Activated CD8-positive, alpha-beta memory T cell treated with anti-CD3 and anti-CD28 coated beads for 48 hours (primary cell): ENCODE measurements at places on chromosomes 2 and 18.

DNA sequence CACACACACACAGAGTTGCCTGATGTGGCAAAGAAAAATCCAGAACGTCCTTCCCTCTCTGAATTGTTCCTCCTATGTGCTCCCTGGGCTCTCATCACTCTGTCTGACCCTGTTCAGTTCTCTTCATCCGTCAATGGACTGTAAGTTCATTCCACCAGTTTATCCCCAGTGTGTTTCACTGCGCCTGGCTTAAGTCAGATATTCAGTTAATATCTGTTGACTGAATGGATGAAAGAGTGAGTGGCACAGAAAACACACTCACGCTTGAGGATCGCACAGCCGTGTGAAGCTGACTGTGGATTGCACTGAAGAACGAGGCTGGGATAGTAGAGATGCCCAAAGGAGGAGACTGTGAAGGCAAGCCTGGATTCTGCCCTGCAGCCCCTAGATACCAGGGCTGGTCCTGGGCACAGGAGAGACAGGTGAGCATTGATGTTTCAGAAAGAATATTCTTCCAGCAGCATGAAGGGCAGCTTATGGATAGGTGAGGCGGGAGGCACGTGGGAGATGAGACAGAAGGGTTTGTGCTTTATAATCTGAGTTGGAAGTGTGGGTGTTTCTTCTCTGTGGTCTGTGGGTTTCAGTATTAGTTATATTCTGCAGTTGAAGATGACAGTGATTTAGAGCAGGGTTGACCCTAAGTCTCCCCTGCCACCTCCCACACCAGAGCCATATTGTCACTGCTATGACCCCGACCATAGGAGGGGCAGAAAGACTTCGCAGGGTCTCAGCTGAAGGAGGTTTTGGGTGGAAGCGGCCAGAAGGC, 129.9 kb downstream of the SOCS6 start:
- DNase-seq: no peak

GRCh38 chr2:204468746-204469429, 76.4 kb upstream of the PARD3B start:
- DNase-seq: no peak

- DNase-seq: no peak
These were observed 4.5 kb downstream of the RAB31 start for GRCh38 chr18:9712611-9713010.

DNA sequence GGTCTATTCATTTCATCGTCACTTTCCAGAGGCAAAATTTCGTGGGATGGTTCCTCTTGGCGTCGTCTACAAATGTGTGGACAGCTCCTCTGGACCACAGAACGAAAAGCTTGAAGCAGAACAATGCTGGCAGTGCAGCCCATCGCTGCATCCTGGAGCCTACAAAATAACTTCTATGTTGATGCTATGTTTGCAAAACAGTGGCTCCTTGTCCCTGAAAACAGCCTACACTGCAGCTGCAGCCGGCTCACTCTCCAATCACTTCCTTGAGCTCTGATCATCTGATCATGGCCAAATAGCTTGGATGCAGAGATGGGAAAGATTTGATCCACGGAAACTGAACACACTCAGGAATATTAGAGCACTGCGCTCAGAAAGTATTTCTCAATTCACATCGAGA, 60.0 kb downstream of the DOCK10 start:
- DNase-seq: no peak

DNA sequence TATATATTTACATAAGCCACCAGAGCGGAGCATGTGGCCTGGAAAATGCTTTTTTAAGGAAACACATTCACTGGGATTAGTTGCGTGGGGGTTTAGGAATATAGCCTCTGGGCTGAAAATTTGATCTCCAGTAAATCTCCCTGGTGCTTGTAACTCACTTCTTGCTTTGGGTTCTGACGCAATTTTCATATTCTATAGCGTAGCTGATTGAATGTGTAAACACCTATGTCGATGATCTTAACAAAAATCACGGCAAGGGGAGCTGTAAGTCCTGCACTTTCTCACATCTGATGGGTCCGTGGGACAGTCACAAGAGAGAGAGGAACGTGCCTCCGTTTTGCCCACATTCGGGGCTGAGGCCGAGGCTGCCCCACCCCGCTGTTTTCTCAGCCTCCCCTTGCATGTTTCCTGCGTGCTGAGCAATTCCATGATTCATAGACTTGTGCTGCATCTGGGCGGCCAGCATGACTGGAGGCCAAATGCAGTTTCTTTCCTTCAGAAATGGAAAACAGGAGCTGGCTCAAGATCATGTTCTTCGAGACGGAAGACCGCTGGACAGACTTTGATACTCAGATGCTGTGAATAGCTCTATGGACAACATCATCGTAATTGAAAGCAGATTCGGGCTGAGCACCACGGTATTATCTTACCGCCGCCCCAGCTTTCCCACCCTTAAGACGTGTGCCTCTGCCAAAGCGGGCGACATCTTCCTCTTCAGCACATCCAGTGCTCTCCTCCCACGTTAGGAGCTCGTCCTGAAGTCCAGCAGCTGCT, 109.2 kb downstream of the TMEM18 start:
- DNase-seq: no peak

GRCh38 chr18:51361130-51361860, 163.8 kb upstream of the MEX3C start:
- DNase-seq: no peak

DNA sequence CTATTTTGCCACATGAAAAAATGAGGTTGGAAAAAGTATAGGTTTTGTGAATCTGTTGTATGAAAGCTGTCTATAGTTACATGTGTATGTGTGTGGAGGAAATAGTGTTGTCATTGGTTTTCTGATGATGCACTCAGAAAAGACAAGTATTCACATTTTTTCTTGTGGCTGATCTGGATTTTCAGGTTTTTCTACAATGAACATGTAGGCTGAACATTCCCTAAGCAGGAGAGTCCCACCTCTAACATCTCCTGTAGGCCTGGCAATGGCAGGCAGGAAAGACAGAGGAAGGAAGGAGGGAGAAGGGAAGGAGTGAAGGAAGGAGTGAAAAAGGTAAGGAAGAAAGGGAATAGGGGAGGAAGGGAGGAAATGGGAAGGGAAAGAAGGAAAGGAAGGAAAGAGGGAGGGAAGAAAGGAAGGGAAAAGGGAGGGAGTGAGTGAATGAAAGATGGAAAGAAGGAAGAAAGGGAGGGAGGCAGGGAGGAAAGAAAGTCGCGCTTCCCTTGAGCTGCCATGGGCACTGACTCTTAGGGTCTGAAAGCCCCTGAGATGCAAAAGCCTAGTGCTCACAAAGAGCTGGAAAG, 495 bp upstream of the IL36RN start:
- no peak for DNase-seq

- no peak for DNase-seq
These were observed 804.3 kb downstream of the RNF144A start for GRCh38 chr2:7721413-7721995.

DNA sequence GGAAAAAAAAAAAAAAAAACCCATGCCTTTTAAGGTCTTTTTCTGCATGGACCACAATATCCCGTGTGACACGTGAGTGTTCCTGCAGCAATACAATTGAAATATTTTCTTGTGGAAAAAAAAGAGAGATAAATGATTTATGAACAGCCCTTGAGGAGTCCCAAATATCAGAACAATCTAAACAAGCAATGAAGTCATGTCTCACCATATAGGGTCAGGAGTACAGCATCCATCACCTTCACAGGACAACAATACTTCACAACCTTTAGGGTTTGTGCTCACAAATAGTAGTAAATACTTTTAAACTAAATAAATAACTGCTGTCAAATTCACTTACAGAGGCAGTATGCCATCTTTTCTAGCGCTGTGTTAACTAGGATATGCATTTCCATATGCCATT, 87.9 kb downstream of the ZEB2 start:
- no peak for DNase-seq

DNA sequence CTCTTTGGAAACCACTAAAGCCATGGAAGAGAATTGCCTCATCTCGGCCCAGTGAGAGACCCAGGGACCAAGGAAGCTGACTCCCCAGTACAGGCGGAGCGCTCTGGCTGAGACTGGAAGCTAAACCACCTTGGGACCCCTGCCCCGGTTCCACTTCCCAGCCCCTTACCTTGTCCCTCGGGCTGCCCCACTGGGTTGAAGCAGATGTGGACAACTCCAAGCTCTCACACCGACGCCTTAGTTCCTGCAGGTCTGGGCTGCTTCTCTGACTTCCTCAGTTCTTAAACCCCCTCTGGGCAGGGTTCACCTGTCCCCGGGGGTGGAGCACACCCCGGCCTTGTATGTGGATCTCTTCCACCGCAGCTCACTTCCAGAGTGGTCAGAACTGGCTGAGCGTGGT, 266.2 kb downstream of the PHLPP1 start:
- DNase-seq: no peak

- no peak for DNase-seq
These were observed 70.6 kb downstream of the SLC4A3 start for GRCh38 chr2:219697811-219698747.

- no peak for DNase-seq
These were observed 788.6 kb downstream of the SOCS6 start for GRCh38 chr18:71077451-71077850.

DNA sequence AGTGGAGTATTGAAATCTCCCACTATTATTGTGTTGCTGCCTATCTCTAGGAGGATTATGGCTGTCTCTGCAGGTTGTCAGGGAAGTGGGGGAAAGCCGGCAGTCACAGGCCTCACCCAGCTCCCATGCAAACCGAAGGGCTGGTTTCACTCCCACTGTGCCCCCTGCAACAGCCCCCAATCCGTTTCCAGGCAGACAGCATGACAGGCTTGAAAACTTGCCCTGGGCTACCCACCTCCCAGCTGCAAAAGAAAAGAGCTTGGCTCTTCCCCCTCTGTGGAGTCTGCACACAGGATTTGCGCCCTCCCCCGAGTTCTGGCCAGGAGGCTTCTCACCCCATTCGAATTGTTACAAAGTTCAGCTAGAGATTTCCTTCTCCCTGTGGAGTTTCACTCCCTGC, 87.4 kb upstream of the MSTN start:
- no peak for DNase-seq

GRCh38 chr2:164761737-164762460, 79.7 kb downstream of the COBLL1 start:
- no peak for DNase-seq

DNA sequence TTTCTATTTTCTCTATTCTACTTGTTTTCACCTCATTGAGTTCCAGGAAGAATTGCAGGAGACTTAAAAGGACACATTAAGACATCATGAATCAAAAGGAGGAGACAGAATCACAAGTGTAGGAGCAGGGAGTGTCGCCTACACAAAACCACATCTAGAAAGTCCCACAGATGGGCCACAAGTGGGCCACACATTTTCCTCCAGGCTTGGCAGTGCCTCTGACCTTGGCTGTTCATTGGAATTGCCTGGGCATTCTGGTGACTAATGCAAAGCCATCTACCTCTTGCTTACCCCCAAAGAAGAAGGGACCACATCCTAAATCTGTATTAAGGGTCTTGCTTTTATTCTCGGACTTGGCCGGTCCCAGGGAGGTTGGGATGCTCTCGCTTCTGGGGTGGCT, 103.6 kb downstream of the KLHL29 start:
- DNase-seq: no peak

DNA sequence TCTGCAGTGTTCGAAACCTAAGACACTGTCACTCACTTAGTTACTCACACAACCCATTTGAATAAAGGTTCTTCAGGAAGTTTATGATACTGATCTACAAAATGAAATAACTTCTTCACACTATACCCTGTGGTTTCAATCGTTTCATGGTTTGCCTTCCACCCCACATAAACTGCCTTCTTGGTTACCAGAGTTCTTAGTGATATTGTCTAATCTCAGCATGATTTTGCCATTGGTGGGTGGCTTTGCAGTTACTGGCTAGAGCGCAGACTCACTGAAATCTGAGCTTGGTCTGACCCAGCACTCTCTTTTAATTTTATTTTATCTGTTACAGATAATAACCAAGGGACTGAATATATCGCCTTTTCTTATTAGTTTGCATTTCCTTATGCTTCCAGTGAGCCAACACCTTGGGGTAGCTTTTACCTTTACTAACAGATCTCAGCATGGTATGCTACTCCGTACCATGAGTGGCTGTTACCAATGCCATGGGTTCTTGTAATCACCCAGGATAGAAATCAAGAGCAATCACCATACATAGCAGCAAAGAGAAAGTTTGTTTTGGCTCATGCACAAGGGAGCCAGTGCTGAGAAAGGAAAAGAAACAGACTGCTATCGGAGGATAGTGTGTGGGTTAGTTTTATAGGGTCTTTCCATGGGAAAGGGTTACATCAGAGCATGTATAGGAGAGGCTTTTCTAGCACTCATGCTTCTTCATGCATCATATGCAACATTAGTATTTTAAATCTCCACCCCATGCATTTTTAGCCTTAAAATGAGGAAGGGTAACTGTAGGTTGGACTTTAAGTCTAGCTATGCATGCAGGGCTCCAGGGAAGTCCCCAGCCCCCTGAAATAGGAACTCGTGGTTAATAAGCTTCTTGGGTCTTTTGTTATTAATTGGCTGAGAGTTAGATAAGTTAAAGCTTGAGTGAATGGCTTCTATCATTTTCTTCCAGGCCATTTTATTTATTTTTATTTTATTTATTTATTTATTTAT, 33.3 kb downstream of the ANXA4 start:
- no peak for DNase-seq

DNA sequence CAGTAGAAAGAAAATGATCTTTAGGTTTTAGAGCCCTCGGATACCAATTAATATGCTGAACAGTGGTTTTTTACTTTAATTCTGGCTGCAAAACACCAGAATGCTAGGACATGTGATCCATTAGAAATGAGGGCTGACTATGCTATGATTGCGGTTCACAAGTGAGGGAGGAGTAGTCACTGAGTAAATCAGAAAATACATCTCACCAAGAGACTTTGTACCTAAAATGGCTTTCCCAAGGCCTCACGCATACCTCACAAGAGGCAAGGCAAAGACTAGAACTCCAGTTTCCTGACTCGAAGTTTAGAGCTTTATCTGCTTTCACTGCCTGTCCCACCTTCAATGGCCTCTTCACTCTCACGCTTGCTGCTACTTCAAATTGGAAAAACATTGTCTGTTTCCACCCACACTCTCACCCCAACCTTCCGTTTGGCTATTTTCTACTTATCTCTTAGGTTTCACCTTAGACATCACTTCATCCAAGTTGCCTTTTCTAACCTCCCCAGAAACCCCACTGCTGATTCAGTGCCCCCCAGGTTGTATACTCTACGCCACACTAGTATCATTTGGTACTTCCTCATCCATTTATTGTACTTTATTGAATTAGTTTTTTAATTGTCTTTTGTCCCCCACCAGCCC, 5.1 kb upstream of the MBD2 start:
- no peak for DNase-seq

GRCh38 chr2:150438654-150439053, 48.8 kb downstream of the RND3 start:
- DNase-seq: no peak

GRCh38 chr2:3222636-3223035, 155.0 kb downstream of the EIPR1 start:
- DNase-seq: no peak

GRCh38 chr18:44181951-44182747, 498.5 kb upstream of the SETBP1 start:
- no peak for DNase-seq

- no peak for DNase-seq
These were observed 98.2 kb upstream of the MAP3K20 start for GRCh38 chr2:172977270-172978062.

DNA sequence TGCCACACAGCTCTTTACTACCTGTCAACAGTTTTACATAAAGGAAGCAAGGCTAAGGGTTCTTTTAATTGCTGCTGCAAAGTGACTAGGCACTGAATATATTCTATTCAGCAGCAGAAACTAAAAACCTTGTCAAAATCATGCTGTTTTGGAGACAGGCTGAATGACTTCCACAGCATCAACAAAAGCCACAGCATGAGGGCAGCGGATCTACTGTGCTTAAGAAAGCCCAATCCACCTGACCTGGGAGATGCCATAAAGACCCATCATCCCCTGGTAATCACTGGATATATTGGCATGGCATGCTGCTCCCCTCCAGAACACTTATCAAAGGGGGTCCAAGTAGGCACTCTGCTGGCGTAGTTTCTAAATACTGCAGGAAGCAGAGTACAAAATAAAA, 715.1 kb upstream of the SLC8A1 start:
- no peak for DNase-seq
